ENCODE measurements at places on chromosomes 3 and 15.

GRCh38 chr15:92521624-92522008, 127.9 kb downstream of the ST8SIA2 start:
- DNase-seq = peak; percentile 4

DNA sequence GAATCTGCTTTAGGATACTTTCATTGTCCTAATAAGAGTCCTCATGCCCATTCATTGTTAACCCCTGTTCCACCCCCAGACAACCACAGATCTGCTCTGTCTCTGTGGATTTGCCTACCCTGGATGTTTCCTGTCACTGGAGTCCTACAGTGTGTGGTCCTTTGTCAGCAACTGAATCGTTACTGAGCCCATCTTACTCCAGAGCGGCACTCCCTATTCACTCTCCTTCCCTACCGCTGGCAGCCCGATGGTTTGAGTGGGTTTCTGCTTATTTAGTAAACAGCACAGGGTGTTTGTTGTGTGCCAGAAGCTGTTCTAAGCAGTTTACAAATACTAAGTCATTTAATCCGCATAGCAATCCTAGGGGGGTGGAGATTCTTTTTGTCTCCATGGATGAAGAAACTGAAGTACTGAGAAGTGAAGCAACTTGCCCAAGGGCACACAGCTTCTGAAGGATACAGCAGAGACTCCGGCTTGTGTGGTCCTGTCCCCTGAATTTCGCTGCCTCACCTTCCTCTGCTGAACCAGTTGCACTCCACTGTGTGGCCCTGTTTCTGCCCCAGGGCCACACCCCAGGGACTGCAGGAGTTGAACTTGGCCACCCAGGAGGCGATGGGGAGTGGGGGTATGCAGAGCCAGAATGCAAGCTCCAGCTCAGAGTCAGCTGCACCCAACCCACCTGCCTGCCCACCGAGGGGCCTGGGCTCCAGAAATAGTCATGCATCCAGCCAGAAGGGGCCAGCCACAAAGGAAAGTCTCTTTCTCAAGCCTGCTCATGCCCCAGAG, 56.5 kb upstream of the SLC6A1 start:
- no peak for DNase-seq

DNA sequence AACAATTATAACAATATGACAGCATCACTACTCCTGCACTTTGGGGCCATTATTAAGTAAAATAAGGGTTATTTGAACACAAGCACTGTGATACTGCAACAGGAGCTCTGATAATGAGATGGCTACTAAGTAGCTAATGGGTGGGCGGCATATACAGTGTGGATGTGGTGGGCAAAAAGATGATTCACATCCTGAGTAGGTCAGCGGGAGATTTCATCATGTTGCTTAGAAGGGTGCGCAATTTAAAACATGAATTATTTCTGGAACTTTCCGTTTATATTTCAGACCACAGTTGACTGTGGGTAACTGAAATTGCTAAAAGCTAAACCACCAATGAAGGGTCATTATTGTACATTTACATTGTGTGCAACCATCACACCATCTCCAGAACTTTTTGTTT, 42.3 kb downstream of the FBXO22 start:
- no peak for DNase-seq

GRCh38 chr3:37995652-37996641, 5.4 kb downstream of the VILL start:
- DNase-seq = no peak

GRCh38 chr3:140509534-140509933, 168.3 kb upstream of the TRIM42 start:
- no peak for DNase-seq

DNA sequence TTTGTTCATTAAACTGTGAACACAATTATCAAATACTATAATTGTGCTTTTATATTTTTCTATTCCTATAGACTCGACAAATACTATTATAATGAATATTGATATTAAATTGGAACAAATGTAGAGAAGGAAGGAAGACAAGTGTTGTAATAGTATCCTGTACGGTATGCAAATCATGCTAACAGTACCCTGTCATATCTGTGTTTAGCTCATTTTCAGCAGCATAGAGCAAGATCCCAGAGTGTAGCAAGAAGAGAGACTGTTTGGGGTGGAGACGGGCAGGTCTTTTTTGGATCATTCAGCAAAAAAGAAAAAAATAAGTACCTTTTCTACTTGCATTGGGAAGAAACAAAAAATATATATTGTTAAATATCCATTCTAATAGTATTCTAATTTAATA, 224.1 kb downstream of the TPRG1 start:
- DNase-seq = no peak

All from stimulated activated CD8-positive, alpha-beta memory T cell treated with anti-CD3 and anti-CD28 coated beads, Interleukin-7, amount 100 ng/mL, for 24 hours (primary cell).